T-helper 22 cell (primary cell): ENCODE measurements at places on chromosomes 16 and 17.
A peak's percentile ranks its signal among the peaks of the same experiment; 100 is the strongest.

GRCh38 chr17:12230481-12231354 lies 210.0 kb downstream of the MAP2K4 start:
- no peak for DNase-seq

- DNase-seq = no peak
Measured at GRCh38 chr17:42748908-42749798, 4.3 kb upstream of the EZH1 start.

DNA sequence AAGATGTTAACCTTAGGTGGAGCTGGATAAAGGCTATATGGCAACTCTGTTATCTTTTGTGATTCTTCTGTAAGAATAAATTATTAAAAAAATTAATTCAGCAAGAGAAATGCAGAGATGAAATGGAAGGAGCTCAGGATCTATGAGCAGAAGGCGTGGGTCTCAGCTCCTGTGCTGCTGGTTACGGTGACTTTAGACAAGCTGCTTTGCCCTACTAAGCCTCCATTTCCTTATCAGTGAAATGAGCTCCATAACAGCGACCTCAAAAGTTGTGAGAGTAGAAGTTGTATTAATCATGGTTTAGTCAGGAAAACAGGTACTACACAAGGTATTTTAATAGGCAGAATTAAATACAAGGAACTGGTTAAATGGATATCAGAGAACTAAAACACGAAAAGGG lies 48.2 kb upstream of the FOXJ1 start:
- no peak for DNase-seq

- peak; percentile 27 for DNase-seq
Measured at GRCh38 chr16:3149630-3150345, 15.0 kb downstream of the ZNF213 start.

DNA sequence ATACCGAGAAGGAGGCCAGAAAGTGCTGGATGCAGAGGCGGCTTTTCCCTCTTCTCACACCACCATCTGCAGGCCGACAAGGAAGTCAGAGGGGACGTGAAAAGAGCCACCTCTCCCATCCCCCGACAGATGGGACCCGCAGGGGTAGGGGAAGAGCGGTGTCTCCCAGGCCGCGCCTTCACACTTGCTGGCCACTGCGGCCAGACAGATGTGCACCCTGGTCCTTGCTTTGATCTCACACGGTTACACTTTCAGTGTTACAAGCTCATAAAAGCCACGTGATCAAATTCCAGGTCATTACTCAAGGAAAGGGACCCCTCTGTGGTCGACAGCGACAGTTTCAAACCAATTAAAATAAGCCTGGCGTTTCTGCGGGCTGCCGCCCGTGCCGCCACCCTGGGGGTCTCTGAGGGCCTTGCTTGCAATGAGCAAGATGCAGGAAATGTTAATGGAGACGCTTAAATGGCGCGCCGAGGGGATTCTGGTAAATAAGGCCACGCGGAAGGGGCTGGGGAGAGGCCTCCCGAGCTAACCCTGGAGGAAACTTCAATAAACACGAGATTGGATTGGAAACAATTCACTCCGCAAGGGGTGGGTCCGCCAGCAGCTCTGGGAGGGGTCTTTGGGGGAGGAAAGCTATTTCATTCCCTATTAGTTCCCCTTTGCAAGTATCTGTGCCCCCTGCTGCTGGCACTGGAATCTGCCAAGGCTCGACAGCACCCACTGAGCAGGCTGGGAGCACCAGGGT lies 240.9 kb downstream of the ENGASE start:
- no peak for DNase-seq

DNA sequence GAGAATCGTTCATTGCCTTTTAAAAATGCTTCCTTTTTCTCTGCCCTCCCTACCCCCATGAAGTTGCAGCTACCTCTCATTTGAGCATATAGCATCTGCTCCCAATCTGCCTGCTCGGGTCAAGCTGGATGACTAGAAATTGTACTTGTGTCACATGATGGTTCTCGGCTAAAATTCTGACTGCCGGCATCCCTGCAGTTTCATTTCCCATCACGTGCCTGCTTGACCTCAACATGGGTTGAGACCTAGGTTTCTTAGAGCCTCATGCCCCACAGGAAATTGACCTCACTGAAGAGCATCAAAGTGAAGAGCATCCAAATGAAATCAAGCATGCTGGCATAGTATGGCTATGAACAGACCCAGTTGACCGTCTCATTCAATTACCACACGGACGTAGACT lies 581.6 kb upstream of the PSMD7 start:
- DNase-seq = no peak

DNA sequence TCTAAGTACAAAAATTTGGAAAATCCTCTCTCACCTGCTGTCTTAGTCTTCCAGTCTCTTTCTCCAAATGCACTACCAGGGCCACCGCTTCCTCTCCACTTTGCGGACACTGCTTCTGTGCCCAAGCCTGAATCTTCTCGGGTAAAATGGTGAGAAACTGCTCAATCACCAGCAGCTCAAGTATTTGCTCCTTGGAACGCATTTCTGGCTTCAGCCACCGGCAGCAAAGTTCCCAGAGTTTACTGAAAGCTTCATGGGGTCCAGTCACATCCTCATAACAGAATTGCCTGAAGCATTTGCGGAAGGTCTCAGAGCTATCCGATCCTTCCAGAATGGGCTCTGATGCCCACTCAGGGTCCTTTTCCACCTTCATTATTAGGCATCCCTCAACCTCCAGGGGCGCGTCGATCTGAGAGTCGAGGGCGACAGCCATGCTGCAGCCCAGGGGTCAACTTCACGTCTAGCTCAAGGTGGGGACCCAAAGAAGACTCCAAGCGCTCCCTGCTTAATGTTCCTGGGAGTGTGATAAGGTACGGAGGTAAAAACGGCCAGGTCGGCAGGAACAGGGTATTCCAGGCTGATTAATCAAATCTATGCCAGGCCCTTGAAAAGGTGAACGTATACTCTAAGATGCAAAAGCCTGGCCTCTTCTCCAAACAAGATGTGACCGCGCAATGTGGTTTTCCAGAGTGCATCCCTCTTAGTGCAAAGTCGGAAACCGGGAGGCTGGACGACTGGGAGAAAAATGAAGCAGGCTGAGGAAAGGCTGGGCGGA lies 763 bp downstream of the ZKSCAN2 start:
- DNase-seq = no peak

- no peak for DNase-seq
Measured at GRCh38 chr16:15446901-15447300, 12.5 kb downstream of the BMERB1 start.

DNA sequence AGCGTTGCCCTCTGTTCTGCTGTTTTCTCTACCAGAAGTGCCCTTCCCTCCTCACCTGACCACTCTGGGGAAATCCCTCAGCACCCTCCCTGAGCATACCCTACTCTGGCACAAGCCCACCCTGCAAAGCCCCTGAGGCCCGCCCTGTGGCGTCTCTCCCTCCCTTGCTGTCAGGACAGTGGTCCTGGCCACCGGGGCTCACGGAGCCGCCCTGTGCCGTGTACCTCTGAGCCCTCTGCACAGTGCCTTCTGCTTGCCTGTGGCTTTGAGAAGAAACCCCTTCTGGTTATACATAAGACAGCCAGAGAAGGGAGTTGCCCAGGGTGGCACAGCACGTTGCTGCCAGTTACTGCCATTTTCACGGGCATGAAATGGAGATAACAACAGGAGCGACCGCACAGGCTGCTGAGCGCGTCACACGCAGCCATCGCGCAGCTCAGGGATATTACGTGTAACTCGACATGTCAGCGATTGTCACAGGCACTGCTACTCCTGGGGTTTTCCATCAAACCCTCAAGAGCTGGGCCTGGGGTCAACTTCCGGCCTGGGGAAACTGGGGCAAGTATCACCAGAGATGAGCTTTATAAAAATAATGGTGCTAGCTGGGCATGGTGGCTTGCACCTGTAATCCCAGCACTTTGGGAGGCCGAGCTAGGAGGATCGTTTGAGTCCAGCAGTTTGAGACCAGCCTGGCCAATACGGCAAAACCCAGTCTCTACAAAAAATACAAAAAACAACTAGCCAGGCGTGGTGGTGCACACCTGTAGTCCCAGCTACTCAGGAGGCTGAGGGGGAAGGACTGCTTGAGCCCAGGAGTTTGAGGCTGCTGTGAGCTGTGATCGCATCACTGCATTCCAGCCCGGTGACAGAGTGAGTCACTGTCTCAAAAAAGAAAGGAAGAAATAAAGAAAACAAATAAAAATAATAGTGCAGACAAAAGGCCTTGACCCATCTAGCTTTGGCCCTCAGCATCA lies 14.8 kb downstream of the SCGB1C2 start:
- DNase-seq = no peak

GRCh38 chr16:48441106-48441505 lies 55.9 kb upstream of the SIAH1 start:
- no peak for DNase-seq

DNA sequence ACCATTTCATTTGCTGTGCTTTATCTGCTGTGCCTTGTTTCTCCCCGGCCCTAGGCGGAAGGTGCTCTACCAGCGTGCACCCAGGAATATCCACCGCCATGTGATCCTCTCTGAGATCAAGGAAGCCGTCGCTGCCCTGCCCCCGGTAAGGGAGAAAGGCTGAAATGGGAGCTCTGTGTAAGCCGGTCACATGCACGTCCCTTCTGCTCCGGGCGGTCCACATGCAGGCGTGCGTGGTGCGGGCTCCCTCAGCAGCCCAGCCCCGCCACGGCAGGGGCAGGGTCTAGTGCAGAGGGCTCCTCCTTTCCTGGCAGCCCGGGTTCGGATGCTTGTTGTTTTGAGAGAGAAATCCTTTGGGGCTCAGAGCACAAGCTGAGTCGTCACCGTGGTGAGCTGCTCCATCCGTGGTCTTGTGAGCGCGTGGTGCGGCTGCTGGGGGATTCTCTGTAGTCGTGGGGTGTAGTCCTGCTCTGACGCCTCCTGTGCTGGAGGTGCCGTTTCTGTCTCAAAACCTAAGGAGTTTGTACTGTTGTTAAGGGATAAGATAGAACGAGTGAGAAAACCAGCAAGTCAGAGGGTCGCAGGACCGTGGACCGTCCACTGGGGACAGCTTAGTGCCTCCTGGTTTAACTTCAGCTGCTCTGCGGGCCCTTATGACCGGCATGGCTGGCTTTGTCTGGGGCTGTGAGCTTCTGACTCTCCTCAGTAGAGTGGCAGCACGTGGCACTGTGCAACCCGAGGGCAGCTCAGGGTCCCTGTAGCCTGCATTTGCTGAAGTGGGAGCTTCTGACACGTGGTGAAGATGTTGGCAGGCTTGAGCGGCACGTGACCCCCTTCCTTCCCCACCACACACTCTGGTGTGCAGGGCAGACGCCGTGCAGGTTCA lies 12.3 kb upstream of the MC1R start:
- DNase-seq = no peak

- no peak for DNase-seq
Measured at GRCh38 chr16:16890964-16891363, 512.0 kb downstream of the NPIPA7 start.

DNA sequence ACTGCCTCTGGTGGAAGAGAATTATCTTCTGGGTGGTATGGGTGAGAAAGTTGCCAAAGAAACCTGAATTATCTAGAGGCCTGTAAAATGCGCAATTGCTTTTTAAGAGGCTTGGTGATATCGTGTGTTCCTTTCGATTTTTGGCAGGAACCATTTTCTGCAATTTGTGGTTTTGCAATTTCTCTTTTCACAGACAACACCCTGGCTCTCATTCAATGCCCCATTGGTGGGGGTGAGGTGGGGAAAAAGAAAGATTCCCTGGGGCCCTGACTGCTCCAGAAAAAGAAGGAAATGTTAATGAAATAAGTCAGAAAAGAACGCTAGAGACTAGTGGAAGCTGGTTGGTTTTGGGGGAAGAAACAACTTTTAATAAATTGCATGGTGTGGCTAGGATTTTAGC lies 77.4 kb downstream of the ANKFN1 start:
- no peak for DNase-seq

DNA sequence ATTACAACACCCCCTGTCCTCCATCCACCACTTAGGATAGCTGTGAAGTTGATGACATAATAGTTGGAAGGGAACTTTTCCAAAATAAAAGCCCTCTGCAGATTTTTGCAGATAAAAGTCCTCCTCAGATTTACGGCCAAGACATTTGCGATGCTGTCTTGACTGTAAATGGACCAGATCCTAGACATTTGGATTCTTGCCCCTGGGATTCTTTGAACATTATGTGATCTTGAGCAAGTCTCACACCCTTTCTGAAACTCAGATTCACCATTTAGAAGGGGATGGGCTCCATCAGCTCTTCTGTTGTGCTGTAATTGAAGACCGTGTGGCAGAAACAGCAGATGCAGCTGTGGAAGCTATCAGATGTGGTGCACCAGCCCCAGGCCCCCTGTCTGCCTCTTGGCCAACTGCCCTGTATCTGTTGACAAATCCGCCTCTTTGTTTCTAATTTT lies 153.9 kb upstream of the CACNG3 start:
- DNase-seq = no peak
